ENCODE measurements at places on chromosomes 16 and 17. TPM values are rescaled to one million over a fixed set of nuclear protein-coding genes. Genes with fewer than 3 reads are reported as not detected.

DNA sequence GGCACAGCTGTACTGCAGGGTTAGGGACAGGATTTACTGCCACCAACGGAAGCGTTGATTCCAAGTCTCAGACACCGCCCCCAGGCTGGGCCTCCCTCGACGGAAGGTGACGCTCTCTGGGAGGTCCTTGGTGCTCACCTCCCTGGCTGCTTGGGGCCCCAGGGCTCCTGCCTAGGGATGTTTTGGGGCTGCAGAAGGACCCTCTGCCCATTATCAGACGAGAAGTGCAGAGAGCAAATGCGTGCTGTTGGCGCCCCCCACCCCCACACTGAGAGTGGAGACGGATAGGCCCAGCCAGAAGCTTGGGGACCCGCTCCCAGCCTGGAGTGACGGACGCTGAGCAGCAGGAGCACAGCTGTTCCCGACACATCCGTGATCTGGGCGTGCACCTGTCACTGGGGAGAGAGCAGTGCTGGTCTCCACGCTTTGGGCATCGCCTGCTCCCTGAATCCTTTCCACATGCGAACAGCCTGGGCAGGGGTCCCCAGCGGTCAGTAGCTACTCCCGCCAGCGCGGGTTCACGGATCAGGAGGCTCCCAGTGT, 5.1 kb upstream of the SOX8 start:
- peaks cover 3% of the 10 kb centered on the region for H3K4me1 ChIP-seq
- no peaks in the 10 kb centered on the region for H3K36me3 ChIP-seq
- H3K27ac ChIP-seq = no peak overlapping the region
- DNase-seq = no peak
- H3K27me3 ChIP-seq = peaks cover 10% of the 10 kb centered on the region

The KRT40 gene
- not detected for polyA plus RNA-seq

DNA sequence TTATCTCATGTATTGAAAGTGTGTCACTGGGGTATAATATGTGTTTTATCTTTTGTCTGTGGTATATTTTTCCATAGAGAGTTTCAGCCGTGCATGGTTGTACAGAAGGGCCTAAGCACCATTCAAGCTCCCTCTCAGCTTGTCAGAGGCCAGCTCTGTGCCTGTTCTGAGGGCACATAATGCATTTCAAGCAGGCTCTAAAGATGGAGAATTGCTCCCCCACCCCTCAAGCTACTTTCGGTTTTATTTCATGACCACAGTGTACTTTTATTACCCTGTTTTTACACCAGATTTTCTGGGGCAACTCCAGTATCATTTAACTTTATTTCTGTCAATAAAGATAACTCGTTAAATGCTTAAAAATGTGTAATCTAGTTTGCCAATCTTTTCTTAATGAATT, 131.7 kb downstream of the SHISA6 start:
- H3K4me3 ChIP-seq = no peak overlapping the region
- H3K27ac ChIP-seq = no peak overlapping the region
- no peaks in the 10 kb centered on the region for H3K4me1 ChIP-seq
- H3K36me3 ChIP-seq = no peaks in the 10 kb centered on the region
- no peak for DNase-seq

GRCh38 chr17:70070305-70071027, 4.6 kb upstream of the KCNJ16 start:
- H3K4me3 ChIP-seq = no peak overlapping the region
- DNase-seq = no peak
- H3K36me3 ChIP-seq = no peaks in the 10 kb centered on the region

DNA sequence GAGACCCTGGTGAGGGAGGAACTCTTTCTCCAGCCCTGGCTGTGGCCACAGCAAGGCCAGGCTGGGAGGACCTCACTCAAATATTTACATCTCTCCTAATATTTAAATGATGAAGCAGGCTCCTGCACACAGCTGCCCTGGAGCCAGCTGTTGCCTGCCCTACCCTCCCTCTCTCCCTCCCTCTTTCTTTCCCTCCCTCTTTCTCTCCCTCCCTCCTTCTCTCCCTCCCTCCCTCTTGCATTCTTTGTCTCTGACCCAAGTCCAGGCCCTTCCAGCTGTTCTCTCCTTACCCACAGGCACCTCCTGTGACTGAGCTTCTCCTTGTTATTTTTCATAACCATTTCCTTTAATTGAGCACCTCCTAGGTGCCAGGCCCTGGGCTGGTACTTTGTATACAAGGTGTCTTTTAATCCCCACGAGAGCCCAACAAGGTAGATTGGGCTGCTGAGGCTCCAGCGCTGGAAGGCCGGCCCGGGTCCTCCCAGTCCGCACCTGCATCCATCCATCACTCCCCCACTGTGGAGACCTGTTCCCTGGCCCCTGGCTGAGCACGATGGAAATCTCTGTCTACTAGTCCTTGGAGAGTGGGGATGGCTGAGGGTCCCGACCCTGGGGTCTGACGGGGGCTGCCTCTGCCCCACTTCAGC, 242.3 kb downstream of the SEC14L1 start:
- H3K27ac ChIP-seq = peak overlapping the region; percentile 71
- H3K36me3 ChIP-seq = no peaks in the 10 kb centered on the region
- H3K4me3 ChIP-seq = no peak overlapping the region
- peaks cover 34% of the 10 kb centered on the region for H3K4me1 ChIP-seq
- no peak for DNase-seq
- no peaks in the 10 kb centered on the region for H3K27me3 ChIP-seq

DNA sequence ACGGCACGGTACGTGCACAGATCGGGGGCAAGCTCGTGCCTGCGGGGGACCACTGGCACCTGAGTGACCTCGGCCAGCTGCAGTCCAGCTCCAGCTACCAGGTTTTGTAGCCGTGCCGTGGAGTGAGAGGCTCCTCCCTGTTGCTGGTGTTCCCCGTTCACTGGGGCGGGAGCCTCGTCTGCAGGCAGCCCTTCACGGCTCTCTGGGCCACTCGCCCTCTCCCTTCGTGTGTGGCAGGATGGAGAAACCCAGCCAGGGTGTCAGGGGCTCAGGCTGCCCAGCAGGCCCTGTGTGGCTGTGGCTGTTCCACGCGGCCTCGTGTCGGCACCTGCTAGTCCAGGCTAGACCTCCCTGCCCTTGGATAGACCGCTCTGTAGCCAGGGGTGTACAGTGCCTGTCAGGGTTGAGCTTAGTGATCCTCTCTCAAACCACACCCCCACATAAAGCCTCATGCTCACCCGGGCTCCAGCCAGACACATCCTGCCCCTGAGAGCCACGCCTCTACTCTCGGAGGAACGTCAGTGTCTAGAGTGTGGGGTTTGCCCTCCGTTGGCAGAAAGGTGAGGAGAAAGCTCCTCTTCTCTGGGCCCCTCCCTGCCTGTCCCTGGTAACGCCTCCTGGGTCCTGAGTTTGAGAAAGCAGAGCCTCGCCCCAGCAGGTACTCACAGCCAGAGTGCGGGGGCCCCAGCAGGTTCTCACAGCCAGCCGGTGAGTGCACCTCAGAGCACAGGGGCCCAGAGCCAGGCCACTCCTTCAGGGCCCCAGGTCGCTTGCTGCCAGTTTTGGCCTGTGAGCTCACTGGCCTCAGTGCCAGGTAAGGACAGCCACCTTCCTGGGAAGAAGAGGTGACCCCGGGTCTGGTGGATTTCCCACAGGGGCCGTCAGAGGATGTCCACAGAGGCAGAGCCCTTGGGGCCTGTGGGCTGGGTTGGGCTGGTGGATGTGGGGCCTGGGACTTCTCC, 27.7 kb downstream of the NME3 start:
- DNase-seq = no peak
- H3K4me3 ChIP-seq = no peak overlapping the region
- H3K4me1 ChIP-seq = no peaks in the 10 kb centered on the region
- no peak overlapping the region for H3K27ac ChIP-seq

GRCh38 chr16:1288813-1289476, 20.5 kb upstream of the UBE2I start:
- DNase-seq = no peak
- no peaks in the 10 kb centered on the region for H3K36me3 ChIP-seq
- H3K27ac ChIP-seq = no peak overlapping the region
- H3K4me3 ChIP-seq = no peak overlapping the region
- no peaks in the 10 kb centered on the region for H3K4me1 ChIP-seq
- peaks cover 20% of the 10 kb centered on the region for H3K27me3 ChIP-seq

- H3K27me3 ChIP-seq = no peaks in the 10 kb centered on the region
- H3K27ac ChIP-seq = peak overlapping the region; percentile 64
- peaks cover 11% of the 10 kb centered on the region for H3K4me1 ChIP-seq
- H3K4me3 ChIP-seq = no peak overlapping the region
Observed at GRCh38 chr17:73021771-73022170, 70.7 kb downstream of the SLC39A11 start.

DNA sequence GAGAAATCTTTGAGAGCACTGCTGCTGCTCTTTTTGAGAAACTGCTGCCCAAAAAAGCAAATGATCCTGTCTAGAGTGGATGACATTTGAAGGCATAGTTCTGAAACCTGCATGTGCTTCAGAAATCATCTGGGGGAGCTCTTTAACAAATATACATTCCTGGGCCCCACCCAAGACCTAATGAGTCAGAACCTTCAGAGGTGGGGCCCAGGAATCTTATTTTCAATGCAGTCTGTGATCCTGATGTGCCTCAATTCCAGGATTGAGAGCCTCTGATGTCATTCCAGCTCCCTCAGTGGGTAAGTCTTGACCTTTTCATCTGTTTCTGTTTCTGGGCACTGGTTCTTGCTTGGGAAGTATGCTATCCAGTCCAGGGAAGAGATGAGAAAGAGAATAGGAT, 42.3 kb downstream of the HNF1B start:
- DNase-seq = no peak
- no peak overlapping the region for H3K27ac ChIP-seq
- peaks cover 45% of the 10 kb centered on the region for H3K27me3 ChIP-seq
- peaks cover 7% of the 10 kb centered on the region for H3K4me1 ChIP-seq
- H3K4me3 ChIP-seq = no peak overlapping the region
- H3K36me3 ChIP-seq = no peaks in the 10 kb centered on the region

GRCh38 chr16:12090151-12090530, 113.6 kb downstream of the SNX29 start:
- no peaks in the 10 kb centered on the region for H3K27me3 ChIP-seq
- DNase-seq = no peak
- H3K36me3 ChIP-seq = no peaks in the 10 kb centered on the region
- peak overlapping the region; percentile 26 for H3K4me3 ChIP-seq

The ITGB4 gene
- 0.80 TPM for polyA plus RNA-seq

The CIITA gene
- 130 TPM for polyA plus RNA-seq

The KRTAP4-6 gene
- 2.0 TPM for polyA plus RNA-seq

The HBM gene
- not detected for polyA plus RNA-seq

The FADS6 gene
- not detected for polyA plus RNA-seq

DNA sequence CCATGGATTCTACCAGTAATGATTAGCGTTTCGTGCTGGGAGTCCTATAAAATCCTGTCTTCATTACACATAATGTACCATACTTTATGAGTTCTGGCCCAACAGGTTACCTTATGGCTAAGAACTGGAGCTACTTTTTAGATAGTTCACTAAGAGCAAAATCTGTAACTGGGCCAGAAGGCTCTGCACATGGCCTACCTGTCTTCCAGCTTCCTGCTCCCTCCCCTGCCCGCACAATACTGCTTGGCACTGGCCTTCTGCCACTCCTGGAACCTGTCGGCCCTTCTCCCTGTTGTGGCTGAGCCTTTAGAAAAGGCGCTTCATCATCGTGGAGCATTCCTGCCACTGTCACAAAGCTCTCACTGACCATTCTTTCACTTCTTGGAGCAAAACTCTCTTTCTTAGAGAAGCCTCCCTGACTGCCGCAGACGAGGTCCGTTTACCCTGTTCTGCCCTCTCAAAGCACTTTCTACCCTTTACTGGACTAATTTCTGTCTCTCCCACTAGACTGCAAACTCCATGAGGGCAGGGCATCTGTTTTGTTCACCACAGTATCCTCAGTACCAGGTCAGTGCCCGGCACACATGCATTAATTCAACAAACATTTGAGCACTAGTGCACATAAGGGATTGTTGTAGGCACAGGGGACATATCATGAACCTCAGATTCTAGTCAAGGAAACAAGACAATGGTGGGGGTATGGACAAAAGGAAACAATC, 116.5 kb downstream of the PARN start:
- no peaks in the 10 kb centered on the region for H3K27me3 ChIP-seq
- H3K4me3 ChIP-seq = no peak overlapping the region
- no peak for DNase-seq
- H3K4me1 ChIP-seq = peaks cover 1% of the 10 kb centered on the region

The CHD9NB gene
- not detected for polyA plus RNA-seq

The ZP2 gene
- not detected for polyA plus RNA-seq

DNA sequence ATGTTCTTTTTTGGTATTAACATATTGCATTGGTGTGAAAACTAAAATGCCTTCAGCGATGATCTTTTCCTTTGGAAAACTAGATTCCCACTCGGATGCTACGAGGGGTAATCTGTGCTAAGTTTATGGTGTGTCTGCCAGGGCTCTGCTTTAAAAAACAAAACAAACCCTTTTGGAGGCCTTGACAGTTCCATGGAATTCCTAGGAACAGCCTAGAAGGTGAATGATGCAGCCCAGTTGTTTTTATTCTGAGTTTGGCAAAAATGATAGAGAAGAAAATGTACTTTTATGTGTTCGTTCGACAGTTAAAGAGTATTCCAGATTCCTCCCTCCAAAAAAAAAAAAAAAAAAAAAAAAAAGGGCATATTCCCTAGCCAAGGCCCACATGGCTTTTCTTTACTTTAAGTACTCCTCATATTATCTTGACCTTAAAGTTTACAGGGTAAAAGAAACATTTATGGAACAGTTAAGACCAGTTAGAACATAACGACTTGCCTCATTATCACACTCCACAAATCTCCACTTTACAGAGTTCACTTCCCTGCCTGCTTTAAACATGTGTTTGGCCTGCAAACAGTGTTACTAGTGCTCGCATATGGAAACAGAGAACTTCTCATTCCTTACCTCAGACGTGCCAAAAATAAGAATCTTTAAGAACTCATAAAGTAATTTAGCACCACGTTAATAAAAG, 159.1 kb downstream of the WWOX start:
- no peaks in the 10 kb centered on the region for H3K27me3 ChIP-seq
- no peak overlapping the region for H3K27ac ChIP-seq
- H3K36me3 ChIP-seq = peaks cover 8% of the 10 kb centered on the region
- H3K4me1 ChIP-seq = no peaks in the 10 kb centered on the region

- H3K27me3 ChIP-seq = no peaks in the 10 kb centered on the region
- no peak overlapping the region for H3K4me3 ChIP-seq
- no peak for DNase-seq
- no peaks in the 10 kb centered on the region for H3K36me3 ChIP-seq
- no peak overlapping the region for H3K27ac ChIP-seq
Observed at GRCh38 chr16:64638766-64639165, 483.1 kb downstream of the CDH11 start.

DNA sequence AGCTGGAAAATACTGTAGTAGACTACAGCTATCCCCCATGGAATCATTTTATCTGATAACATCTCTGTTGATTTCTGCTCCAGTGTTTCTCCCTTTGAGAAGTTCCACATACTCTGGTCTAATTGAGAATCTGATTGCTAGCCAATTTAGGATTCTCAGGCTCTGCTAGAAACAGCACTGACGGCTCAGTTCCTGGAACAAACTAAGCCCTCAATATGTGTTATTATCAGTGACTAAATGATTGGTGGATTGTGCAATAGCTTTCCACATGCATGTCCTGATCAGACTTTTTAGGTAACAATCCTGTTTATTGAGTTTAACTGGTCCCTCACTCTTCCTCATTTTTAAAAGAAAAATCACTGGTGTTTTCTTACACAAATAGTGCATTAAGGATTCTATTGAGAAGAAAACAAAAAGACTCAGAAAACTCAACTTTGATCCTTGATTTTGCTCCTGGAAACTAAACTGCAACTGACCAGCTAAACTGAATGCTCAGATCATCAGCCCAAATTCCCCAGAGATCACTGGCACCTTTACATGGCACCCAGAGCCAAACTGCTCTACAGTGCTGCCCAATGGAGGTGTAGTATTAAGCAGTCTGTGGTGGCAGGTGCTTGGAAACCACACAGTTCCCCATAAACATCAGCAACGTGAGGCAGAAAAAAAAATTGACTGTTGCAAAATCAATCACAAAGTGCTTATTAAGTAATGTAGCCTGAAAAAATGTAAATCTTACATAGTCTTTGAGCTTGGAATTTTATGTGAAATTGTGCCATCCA, 423.7 kb downstream of the TOX3 start:
- no peaks in the 10 kb centered on the region for H3K36me3 ChIP-seq
- H3K27me3 ChIP-seq = no peaks in the 10 kb centered on the region

All from naive B cell (primary cell).